ENCODE measurements at places on chromosomes 12 and 14. TPM values are rescaled to one million over a fixed set of nuclear protein-coding genes. Genes with fewer than 3 reads are reported as not detected.

GRCh38 chr14:36820111-36820709 is 158.6 kb downstream of the PAX9 start:
- DNase-seq = no peak

DNA sequence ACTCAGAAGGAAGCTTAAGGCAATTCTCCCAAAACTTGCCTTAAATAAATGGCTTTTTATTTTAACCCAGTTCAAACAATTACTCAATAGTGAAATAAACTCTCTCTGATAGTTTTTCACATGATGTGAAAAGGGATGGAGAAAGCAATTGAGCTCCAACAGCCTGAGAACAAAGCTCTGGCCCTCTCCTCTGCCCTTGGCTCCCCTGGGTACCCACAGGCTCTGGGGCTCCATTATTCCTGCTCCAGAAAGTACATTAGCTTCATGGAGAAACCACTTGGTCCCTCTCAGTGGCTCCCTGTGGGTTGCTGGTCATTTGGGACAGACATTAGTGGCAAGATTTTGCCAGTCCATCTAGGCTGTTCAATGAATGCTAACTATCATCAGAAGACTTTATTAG is 242.8 kb downstream of the ATP23 start:
- no peak for DNase-seq

GRCh38 chr14:22008766-22009165 is 335.1 kb upstream of the OR4E1 start:
- DNase-seq = no peak

Gene SERPINA9
- total RNA-seq = 2.3 TPM

GRCh38 chr14:97791072-97791471 is 993.9 kb downstream of the VRK1 start:
- no peak for DNase-seq

- no peak for DNase-seq
Measured at GRCh38 chr14:41916313-41916712, 309.6 kb downstream of the LRFN5 start.

- DNase-seq = no peak
Measured at GRCh38 chr14:68394118-68394763, 398.6 kb downstream of the ZFP36L1 start.
